ENCODE measurements at places on chromosomes 2 and 18. TPM values are rescaled to one million over a fixed set of nuclear protein-coding genes. Genes with fewer than 3 reads are reported as not detected.

FOXD4L1 gene
- not detected for total RNA-seq

DNA sequence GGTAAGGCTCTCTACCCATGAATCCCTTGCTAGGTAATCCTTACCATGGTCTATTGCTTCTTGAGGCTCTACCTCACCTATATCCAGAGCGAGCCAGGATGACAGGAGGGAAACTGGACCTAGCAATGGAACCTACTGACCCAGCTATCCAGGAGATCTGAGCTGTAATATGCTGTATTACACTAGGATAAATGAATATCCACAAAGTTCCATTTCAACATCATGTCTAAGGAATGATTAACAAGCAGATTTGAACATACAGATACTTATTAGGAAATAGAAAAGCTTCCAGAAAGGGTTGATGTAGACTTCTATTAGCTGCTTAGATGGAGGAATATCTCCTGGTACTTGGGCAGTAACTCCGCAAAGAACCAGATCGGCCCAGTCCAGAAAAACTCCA, 110.1 kb downstream of the BAZ2B start:
- DNase-seq = no peak

DNA sequence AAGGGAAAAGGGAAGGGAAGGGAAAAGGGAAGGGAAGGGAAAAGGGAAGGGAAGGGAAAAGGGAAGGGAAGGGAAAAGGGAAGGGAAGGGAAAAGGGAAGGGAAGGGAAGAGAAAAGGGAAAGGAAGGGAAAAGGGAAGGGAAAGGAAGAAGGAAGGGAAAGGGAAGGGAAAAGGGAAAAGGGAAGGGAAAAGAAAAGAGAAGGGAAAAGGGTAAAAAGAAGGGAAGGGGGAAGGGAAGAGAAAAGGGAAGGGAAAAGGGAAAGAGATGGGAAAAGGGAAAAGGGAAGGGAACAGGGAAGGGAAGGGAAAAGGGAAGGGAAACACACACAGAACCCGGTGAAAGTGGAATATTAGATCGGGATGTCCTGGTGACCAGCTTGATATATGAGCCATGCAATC, 40.8 kb downstream of the EIPR1 start:
- no peak for DNase-seq

DNA sequence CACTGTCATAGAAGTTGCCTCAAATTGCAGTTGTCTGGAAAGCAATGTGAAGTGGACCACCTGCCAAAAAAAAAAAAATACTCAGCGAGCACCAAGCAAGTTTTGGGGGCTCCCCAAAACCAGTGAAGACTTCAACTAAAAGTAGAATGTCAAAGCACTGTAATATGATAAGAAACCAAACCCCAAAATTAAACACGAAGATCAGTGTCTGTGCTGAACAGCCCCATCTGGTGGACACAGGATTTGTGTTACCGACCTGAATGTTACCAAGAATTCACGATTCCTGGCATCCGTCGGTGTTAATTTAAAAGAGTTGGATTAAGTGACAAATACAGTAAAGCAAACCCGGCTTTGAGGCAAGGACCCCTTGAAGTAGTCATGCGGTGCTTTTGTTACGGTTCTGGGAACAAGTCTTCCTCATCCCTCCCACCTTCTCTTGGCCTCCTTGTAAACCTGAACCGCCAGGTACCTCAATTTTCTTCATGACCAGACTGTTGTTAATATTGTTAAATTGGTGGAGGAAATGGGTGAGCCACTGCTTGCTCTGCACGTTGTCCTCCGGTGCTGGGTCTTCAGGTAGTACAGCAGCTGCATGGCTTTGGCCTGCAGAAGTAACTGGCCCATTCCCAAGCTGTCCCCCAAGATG, 31.3 kb upstream of the SSB start:
- no peak for DNase-seq

SERPINB13 gene
- 1.7 TPM for total RNA-seq

FABP1 gene
- total RNA-seq = not detected

DNA sequence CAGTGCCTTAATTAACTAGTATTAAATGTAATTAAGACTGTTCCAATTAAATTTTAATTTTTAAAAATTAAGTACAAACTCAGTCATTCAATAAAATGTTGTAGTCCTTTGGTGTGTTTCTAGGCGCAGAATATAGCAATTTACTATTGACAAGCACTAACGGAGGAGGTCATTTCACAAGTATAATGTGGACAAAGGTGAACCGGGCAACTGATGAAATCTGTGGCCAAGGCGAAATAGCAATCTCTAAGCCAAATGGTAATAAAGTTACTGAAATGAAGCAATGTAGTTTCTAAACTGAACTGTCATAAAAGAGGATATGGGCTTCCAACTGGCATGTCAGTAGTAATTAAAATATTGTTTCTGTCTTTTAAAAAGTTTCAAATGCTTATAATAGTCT, 27.5 kb downstream of the FIGN start:
- DNase-seq = no peak

- DNase-seq = no peak
Measured at GRCh38 chr18:63098018-63098981, 221.3 kb downstream of the BCL2 start.

DNA sequence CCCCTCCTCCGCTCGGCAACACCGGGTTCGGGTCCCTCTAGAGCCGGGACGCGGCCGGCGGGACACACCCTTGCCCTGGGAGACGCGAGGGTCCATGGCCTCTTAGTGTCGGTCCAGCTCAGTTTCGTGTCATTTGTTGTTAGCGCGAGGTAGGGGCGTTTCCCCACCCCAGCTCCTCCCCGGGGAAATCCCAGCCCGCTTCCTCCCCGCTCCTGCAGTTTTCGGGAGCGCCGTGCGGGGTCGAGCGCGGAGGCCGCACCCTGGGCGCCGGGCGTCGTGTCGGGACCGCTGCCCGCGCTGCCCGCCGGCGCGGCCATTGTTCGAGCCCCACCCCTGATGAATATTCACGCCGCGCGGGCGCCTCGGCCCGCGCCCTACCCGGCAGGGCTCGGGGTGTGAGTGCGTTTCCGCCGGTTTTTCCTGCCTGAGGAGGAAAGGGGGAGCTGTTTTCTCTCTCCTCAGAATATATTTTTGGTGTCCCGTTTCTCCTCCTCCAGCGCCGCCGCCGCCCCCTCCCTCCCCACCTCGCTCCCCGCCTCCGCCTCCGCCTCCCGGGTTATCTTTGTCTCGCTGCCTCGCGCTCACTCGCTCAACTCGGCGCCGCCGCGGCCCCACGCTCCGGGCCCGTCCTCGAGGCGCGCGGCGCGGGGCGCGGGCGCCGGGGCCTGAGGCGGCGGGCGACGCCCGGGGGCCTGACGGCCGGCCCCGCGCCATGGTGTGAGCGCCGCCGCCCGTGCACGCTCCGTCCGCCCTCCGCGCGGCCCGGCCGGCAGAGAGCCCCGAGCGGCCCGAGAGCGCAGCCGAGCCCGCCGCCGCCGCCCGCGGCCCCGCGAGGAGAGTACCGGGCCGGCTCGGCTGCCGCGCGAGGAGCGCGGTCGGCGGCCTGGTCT, at the start of gene MAP4K4:
TSS of gene MAP4K4 (plus strand) at position 584 of the 890 bp plus-strand sequence. CDS start 374 bp downstream, outside the sequence.
- DNase-seq = peak; percentile 70

ABCG5 gene
- not detected for total RNA-seq

DNA sequence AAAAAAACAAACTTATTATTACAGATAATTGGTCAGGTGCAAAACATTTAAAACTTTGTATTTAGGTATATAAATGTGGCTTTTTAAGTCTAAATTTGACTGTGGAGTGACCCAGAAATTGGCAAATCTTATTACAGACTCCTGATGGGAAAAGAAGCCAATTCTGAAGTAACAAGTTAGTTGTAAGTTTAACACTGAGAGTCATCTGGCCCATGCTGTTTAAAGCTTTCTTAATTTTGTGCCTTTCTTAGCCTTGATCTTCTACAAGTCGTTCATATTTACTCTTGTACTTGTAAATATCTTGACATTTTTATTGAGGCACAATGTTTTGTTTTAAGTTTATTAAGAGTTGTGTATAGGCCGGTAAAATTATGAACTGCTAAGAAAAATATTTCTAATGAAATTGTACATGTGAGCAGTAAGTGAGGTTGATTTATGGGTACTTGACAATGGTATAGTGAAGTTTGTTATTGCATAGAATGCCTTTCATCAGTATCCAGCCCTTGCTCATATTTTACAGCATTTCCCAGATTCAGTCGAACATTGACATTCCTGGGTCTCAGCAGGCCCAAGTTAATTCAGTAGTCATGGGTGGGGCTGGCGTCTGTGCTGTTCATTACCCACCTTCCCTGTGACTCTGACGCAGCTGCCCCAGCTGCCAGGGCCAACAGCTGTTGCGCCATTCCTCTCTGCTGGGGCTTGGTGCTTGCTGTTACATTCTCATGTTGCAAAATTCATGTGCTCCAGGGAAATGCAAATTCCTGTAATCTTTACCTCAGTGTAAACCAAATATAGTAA, 121.4 kb downstream of the ZNF236 start:
- no peak for DNase-seq

AMER3 gene
- 0.42 TPM for total RNA-seq

REG1B gene
- not detected for total RNA-seq

GRCh38 chr2:148642891-148643416, 1.6 kb upstream of the EPC2 start:
- DNase-seq = no peak

- no peak for DNase-seq
Measured at GRCh38 chr2:42905341-42906110, 113.1 kb upstream of the HAAO start.

- DNase-seq = no peak
Measured at GRCh38 chr2:70684846-70685622, 83.0 kb downstream of the ADD2 start.

- DNase-seq = no peak
Measured at GRCh38 chr2:98519156-98519555, 74.5 kb downstream of the INPP4A start.

DNA sequence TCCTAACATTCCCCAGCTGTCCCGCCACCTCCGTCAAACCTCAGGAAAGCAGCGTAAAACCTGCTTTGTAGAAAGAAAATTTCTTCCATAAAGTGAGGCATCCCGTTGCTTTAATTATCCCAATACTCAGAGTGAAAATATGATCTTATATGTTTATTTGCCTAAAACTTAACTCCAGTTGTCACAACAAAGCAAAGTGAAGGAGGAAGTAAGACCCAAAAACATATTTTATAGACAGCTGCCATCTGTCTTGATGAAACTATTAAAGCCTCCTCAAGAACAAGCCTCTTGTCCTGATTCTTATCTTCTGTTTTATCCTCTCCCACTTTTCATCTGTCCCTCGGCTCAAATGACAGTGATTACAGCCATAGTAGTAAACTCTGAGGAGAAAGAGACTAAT, 28.9 kb upstream of the LPIN2 start:
- no peak for DNase-seq

DNA sequence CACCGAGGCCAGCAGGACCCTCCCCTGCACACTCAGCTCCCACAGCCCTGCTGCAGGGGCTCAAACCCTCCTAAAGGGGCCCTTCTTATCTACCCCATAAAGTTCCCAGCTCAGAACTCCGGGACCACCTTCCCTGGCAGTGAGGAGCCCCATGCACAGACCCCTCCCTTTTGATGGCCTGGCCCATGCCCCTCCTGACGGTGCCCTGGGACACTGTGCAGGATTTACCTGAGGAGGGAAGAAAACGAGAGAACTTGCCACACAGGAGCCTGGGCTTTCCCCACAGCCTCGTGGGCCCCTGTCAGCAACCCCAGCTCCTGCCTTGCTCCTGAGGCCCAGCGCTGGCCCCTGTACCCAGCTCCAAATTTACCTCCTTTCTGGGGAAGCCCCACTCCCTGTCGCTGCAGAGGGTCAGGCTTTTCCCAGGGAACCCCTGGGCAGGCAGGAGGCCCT, 206.3 kb upstream of the SALL3 start:
- no peak for DNase-seq

DNA sequence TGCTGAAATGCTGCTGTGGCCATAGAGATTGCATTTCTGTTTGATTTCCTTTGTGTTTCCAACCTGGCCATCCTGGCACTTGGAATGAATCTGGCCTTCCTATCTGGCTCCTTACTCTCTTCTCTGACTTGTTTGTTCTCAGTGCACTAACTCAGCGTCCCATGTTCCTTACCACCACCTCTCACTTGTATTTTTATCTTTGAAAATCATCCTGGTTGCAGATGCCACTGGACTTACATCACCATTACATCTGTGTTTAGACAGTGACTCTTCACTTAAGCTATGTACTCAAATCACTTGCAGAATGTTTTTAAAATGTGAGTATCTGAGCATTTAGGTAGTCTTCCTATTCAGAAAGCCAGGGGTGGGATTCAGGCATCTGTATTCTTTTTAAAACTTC, 239.5 kb downstream of the WDR7 start:
- DNase-seq = no peak

- peak; percentile 71 for DNase-seq
Measured at GRCh38 chr2:235746257-235746934, 252.6 kb downstream of the AGAP1 start.

GRCh38 chr2:224024270-224024669, 14.8 kb downstream of the SERPINE2 start:
- DNase-seq = no peak

DNA sequence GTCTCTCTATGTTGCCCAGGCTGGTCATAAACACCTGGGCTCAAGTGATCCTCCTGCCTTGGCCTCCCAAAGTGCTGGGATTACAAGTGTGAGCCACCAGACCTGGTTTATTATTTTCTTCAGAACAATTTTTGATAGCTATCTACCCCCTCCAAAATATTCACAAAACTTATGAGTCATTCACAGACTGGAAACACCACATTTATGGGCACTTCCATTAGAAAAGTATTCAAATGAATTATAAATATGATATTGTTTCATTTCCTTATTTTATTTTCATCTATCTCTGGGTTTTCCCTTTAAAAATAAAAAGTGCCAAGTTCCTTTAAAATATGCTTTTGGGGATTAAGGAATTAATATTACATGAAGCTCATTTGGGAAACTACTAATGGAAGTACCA, 58.8 kb upstream of the MSTN start:
- DNase-seq = no peak

GRCh38 chr18:49899657-49900330, 86.5 kb upstream of the ACAA2 start:
- no peak for DNase-seq

- no peak for DNase-seq
Measured at GRCh38 chr2:217735034-217735433, 267.8 kb downstream of the TNS1 start.

- DNase-seq = no peak
Measured at GRCh38 chr18:29594493-29594892, 1417.6 kb upstream of the CDH2 start.

DNA sequence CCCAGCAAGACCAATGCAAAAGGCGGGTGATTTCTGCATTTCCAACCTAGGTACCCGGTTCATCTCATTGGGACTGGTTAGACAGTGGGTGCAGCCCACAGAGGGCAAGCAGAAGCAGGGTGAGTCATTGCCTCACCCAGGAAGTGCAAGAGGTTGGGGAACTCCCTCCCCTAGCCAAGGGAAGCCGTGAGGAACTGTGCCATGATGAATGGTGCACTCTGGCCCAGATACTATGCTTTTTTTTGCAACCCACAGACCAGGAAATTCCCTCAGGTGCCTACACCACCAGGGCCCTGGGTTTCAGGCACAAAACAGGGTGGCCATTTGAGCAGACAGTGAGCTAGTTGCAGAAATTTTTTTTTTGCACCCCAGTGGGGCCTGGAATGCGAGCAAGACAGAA, 662.6 kb upstream of the ACVR2A start:
- DNase-seq = no peak

GRCh38 chr2:18398833-18399232, 161.6 kb downstream of the RDH14 start:
- no peak for DNase-seq

WDSUB1 gene
- 17.6 TPM for total RNA-seq

Data from urinary bladder (tissue), 4 donors.